NCI-H226 (cell line): ENCODE measurements at places on chromosomes 2 and 18.

GRCh38 chr2:230016844-230017243, 51.9 kb downstream of the SLC16A14 start:
- no peak for DNase-seq

DNA sequence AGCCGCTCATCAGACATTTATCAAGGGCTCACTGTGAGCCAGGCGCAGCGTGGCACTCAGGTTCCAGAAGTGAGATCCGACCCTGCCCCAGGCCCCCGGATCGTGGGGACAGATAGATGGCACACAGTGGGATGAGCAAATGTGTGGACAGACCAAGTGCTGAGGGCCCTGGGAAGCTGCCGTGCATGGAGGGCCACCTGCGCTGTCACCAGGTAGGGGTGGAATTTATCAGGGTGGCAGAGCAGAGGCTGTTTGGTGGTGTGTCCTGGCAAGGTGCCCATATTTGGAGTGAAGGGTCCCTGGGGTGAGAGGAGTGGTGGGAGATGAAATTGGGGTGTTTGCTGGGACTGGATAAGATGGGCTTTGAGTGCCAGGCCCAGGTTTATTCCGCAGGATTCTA, 92.8 kb upstream of the HS6ST1 start:
- DNase-seq: no peak

DNA sequence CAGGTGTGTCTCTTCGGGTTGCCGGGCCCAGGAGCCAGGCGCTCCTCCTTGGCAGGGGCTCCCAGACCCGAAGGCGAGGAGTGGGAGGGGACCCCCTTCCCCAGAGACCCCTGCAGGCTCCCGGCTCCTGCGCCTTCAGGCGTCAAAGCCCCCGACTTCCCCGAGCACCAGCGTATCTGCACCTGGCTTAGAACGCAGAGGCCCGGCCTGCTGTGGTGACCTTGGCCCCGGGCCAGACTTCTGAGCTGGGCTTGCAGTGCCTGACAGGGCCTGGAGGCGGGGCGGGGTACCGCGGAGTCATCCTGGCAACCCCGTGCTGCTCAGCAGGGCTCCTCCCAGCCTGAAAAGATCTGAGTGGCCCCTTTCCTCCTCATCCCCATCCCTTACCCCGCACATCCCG, 27.0 kb downstream of the SKA1 start:
- no peak for DNase-seq

DNA sequence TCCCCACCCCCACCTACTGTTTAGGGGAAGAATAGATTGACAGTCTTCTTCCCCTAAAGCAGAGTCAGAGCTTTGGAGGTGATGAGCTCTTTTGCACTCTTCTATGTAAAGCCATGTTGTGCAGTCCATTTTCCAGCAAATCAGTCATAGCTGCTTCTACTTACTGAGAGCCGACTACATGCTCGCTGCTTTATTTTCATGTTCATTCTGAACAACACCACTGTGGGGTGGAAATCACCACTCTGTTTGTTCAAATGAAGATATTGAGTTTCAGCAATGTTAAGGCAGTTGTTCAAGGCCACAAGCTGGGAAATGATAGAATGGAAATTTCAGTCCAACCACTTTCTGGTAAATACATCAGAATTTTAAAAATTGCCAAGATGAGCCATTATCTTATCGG, 88.3 kb downstream of the INSIG2 start:
- DNase-seq: no peak

- no peak for DNase-seq
Measured at GRCh38 chr18:47118981-47119380, 31.3 kb downstream of the HDHD2 start.

- DNase-seq: no peak
Measured at GRCh38 chr2:159792599-159792998, 5.4 kb downstream of the CD302 start.

- no peak for DNase-seq
Measured at GRCh38 chr2:24054366-24055010, 4.9 kb downstream of the FKBP1B start.

GRCh38 chr2:62501794-62502500, 4.0 kb downstream of the TMEM17 start:
- DNase-seq: peak; percentile 12

- DNase-seq: no peak
Measured at GRCh38 chr18:75269124-75269680, 58.6 kb downstream of the TSHZ1 start.

- DNase-seq: no peak
Measured at GRCh38 chr2:25414781-25415180, 73.1 kb upstream of the DNMT3A start.

DNA sequence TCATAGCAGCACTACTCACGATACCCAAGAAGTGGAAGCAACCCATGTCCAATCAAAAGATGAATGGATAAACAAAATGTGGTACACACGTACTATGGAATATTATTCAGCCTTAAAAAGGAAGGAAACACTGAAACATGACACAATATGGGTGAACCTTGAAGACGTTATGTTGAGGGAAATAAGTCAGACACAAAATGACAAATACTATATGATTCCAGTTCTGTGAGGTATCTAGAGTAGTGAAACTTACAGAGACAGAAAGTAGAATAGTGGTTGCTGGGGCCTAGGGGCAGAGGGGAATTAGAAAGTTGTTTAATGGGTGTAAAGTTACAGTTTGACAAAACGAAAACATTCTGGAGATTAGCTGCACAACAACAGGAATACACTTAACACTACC, 24.7 kb downstream of the TLK1 start:
- DNase-seq: no peak

DNA sequence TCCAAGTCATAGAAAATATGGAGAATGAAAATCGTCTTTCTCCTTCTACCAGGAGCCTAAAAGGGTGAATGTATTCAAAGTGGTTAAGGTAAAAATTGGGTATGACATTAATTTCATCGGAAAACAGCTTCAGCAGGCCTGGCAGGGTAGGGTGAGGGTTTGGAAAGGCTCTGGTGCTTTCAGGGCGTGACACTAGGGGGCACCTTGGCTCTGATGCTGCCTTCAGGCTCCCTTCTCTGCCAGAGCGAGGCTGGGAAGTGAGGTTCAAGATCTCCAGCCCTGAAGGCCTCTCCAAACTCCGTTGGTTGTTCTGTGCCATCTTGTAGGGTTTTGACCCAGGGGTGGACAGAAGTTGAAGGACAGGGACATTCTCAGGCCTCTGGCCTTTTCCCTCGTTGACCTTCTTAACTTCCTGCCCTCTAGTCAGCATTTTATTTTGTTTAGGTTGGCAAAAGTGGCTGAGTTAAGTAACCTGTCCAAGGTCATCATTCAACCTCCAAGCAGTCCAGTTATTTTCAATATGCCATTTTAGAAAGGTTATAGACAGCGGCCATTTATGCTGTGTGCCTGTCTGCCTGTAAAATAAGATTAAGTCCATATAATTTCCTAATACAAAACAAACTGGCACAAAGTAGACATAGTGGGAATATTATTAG, 40.3 kb downstream of the EML6 start:
- no peak for DNase-seq

GRCh38 chr2:146844226-146844990, 1000.4 kb upstream of the ACVR2A start:
- DNase-seq: no peak

- DNase-seq: no peak
Measured at GRCh38 chr2:47599171-47599570, 183.8 kb upstream of the MSH6 start.

GRCh38 chr18:13725566-13726231, 659 bp downstream of the FAM210A start:
- DNase-seq: no peak

- no peak for DNase-seq
Measured at GRCh38 chr2:71929482-71929772, 218.2 kb downstream of the CYP26B1 start.

- DNase-seq: no peak
Measured at GRCh38 chr2:14284244-14284643, 348.3 kb upstream of the LRATD1 start.

GRCh38 chr2:137367361-137367760, 596.9 kb upstream of the HNMT start:
- DNase-seq: no peak

DNA sequence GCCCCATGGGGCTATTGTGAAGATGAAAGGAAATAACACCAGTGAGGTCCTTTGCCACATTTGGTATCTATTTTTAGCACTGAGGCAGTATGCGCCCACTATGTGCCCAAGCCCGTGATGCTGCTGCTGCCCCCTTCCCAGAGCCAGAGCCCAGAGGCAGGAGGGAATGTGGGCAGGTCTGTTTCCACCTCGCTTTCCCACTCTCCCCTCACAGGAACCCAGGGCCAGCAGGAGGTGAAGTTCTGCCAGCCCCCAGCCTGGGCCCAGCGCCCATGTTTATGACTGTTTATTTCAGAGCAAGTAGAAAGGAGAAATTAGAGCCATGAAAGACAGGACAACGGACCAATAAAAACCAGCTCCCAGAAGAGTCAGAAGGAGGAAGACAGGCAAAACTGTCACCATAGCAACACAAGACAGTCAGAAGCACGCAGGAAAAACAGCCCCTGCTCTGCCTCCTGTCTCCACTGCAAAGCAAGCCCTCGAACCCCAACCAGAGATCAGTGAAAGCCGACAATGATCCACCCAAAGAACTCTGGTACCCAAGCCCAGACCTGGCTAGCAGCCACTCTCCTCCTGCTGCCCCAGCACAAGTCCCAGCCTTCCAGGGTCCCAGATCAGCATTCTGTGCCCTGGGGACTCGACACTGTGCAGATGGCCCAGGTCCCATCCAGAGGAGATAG, 1.4 kb downstream of the CYRIA start:
- DNase-seq: peak; percentile 47

GRCh38 chr2:200624026-200624425, 38.2 kb downstream of the AOX1 start:
- DNase-seq: no peak

DNA sequence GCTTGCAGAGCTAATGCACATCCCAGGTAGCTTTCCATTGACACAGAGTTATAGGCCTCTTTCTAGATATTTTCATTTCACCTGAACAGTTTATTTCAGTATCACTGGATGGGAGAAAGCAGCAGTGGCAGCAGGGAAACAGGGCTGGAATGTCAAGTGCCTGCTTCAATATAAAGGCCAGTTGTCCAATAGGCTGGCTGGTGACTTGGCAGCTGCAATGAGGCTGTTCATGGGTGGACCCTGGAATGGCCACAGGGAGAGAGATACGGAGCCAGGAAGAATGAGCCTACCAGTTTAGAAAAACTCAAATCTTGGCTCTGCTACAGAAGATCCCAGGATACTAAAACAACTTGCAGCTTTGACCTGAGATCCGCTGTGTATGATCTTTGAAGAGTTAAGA, 185.0 kb downstream of the BCL11A start:
- DNase-seq: no peak

DNA sequence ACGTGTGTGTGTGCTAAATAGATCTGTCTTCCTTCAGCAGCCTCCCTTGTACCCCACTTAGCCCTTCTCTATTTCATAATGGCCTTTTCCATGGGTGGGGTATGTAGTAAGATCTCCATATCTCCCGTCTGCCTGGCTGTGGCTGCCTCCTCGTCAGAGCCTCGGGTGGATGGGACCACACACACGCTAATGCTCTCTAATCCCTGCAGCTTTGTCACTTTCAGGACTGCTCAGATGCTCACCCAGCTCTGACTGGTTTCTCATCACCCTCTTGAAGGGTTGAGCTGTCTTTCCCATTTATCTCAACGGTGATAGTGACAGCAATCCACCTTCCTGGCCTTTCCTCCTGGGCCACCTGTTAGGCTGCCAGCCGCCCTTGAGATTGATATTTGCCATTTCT, 95.3 kb downstream of the DCC start:
- no peak for DNase-seq

- no peak for DNase-seq
Measured at GRCh38 chr2:168997794-168998193, 33.3 kb downstream of the ABCB11 start.

DNA sequence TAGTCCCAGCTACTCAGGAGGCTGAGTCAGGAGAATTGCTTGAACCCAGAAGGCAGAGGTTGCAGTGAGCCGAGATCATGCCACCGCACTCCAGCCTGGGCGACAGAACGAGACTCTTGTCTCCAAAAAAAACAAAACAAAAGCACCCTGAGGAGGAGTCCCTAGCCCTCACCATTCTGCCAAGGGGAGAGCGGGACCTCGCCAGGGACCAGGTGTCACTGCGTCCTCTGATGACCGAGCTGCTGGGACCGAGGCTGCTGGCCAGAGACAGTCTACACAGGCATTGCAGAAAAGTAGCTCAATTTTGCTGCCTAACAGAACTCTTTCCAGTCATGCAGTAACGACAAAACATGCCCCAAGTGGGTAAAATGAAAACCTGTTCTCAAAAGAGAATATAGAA, 18.4 kb downstream of the NCK2 start:
- no peak for DNase-seq

GRCh38 chr2:55916473-55917049, 7.0 kb downstream of the EFEMP1 start:
- DNase-seq: no peak

- no peak for DNase-seq
Measured at GRCh38 chr2:21916934-21917522, 793.3 kb downstream of the TDRD15 start.

DNA sequence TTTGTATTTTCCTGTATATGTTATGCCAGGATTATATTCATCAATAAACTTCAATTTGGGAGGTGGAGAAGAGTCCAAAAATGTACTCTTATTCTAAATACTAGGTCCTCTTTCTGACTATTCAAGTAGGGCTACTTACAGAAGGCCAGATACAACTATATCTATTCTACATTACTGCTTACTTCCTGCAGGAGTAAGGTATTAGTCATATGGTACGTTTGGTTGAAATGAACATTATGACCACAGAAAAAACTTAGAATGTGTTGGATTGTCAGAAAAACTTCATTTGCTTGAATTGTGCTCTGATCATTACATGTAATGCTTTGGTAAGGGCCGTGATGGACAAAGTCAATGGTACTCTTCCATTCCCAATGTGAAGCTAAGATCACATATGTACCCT, 35.0 kb downstream of the STAT4 start:
- DNase-seq: peak; percentile 2

DNA sequence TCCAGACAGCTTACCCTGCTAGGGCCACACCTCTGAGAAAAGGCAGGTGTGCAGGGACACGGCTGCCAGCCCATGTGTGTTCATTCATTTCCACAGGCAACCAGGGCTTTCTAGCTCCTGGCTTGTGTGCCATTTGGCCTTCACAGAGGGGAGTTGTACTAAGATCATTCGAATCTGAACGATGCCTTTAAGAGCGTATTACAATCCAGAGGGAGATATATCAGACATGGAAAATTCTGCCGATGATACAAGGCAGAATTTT, 64.2 kb upstream of the OTOF start:
- no peak for DNase-seq

GRCh38 chr2:102755284-102755683, 6.5 kb upstream of the TMEM182 start:
- no peak for DNase-seq
